ENCODE measurements at places on chromosomes 7 and 10.
A peak's percentile ranks its signal among the peaks of the same experiment; 100 is the strongest.

GRCh38 chr7:36210291-36210922, 57.4 kb downstream of the EEPD1 start:
- peak; percentile 46 for DNase-seq

GRCh38 chr10:66822801-66823200, 103.0 kb upstream of the LRRTM3 start:
- no peak for DNase-seq

DNA sequence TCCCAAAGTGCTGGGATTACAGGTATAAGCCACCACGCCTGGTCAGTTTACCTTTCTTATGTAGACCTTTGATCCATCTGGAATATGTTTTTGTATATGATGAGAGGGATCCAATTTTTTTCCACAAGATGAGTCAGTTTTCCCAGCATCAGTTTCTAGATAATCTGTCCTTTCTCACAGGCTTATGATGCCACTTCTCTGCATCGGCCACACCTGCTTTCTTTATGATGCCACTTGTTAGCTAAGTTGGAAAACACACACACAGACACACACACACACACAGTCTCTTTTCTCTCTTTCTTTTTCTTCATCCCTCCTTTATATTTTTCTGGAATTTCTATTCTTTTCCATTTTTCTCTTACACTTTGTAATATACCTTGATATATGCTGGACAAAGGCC, 240.8 kb downstream of the BICC1 start:
- no peak for DNase-seq

DNA sequence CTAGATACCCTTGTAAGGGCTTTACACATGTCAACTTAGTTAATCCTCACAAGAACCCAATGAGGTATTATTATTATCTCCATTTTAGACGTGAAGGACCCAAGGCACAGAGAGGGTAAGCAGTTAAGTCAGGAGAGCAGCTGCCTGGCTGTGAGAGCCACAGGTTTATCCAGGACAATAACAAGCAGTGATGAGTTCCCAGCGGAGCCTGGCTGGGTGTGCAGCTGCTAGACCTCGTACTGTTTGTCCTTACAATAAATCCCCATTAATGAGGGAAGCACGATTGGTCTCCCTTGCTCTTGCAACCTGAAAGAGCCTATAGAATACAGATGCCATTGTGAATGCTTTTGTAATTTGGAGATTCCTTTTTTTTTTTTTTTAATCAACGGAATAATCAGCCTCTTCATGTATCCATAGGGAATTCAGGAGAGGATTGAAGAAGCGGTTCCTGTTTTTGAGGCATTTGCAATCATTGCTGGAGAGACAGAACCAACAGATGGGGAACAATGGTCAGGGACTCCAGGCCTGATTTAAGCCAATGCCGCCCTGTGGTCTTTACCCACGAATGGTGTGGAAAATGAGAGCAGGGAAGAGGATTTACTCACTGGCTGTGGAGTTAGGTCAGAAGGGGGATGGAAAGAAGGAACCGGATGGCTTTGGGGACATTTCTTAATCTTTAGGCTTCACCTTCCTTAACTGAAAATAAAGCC, 12.3 kb upstream of the ASB4 start:
- DNase-seq, result no peak

GRCh38 chr7:91243591-91244301, 20.5 kb upstream of the FZD1 start:
- no peak for DNase-seq

DNA sequence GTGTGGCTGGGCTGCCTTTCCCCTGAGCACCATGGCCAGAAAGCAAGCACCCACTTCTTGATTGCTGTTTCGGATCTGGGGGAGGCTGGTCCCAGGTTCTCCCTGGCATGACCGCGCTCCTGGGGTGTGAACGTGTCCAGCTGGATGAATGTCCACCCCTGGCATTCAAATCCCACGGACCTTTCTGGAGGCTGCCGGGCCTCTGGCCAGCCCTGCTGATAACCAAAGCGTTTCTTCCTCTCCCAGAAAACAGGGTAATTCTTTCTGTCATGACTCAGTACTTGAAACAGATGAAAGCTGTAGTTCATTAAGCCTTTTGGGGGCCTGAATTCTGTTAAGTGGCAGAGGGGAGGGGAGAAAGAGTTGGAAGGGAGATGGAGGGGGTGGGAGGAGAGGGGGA, 73.1 kb upstream of the SAMD8 start:
- no peak for DNase-seq

- peak; percentile 37 for DNase-seq
These were observed 1.7 kb downstream of the RAMP3 start for GRCh38 chr7:45159296-45159695.

GRCh38 chr7:33762911-33763306, 142.4 kb upstream of the BMPER start:
- no peak for DNase-seq

DNA sequence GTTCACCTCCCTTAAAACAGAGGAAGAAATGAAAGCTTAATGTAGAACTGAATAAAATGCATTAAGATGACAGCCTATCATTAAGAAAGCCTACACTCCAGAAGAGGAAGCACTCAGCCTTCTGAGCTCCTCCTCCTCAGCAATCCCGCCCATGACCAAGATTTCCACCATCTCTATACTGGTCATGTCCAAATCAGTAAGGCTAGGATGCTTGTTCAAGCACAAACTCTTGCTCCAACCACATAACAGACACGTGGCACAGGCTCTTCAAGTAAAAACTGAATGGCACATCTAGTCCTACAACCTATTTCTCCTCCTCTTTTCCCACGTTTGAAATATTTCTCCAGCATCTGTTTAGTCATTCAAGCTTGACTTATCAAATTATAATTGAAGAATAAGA, 454.1 kb downstream of the PARD3 start:
- DNase-seq, result no peak

DNA sequence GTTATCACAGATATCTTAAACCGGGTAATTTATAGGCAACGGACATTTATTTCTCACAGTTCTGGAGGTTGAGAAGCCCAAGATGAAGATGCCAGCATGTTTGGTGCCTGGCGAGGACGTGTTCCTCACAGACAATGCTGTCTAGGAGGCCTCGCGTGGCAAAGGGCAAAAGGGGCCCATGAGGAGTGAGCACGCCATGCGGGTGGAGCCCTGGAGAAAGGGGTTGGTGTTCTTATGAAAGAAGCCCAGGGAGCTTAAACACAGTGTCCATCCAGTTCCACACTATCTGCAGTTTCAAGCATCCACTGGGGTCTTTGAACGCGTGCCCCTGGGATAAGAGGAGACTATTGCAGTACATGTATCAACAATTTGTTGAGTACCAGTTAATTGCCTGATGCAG, 51.4 kb downstream of the CXCL12 start:
- DNase-seq, result no peak

DNA sequence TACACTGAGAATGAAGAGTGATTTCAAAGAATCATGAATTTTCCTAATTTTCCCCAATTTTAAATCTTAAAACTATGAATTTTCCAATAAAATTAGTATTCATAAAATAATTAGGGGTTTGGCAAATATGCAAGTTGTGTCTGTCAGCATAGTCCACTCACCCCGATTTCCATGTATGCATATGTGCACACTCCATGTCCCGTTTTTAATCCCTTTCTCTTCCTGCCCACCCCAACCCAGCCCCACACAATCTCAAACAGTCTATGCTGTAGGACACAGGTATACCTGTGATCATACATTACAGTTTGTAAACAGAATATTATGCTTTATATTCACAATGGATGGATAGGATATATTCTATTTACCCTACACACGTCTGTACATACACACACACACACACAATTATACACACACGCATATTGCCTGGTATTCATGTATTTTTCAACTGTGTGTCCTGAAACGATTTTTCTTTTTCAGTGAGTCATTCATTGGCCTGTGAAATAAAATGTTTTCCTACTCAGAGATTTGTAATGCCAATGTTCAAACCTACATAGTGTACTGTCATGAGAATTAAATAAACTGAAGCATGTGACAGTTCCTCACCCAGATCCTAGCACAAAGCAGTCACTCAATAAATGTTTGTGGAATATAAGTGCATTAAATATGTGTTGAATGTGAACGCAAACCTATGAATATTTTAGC, 144.3 kb downstream of the PDE1C start:
- no peak for DNase-seq

DNA sequence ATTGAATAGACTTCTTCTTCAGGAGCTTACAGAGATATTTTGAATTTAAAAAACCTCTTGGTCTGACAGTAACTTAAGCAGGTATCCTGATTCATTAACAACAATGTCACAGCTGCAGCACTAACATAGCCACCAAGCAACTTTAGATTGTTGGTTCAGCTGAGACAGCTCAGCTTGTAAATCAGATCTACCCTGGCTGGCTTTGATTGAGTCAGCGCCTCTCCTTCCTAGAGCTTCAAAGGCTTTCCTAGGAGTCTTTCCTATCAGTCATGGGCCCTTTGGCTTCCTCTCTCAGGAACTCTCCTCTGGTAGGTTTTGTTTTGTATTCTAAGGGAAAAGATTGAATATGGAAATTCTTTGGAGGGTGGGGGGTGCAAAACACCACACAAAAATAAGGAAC, 70.7 kb upstream of the STEAP4 start:
- no peak for DNase-seq

DNA sequence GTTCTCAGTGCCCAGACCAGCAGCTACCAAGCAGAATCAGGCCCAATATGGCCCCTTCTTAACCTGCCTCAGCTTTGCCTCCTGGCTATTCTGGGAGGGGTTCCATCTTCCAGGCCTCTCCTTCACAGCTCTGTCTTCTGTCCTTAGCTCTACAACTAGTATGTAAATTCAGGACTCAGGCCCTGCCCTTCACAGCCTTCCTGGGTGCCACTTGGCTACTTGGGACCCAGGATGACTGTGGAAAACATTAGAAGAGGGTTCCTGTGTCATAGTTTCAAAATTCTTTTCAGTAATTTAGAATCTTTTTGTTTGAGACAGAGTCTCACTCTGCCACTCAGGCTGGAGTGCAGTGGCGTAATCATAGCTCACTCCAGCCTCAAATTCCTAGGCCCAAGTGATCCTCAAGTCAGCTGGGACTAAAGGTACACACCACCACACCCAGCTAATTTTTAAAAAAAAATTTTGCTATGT, 33.2 kb upstream of the PAPSS2 start:
- DNase-seq, result no peak

GRCh38 chr7:101466871-101467270, 104.2 kb downstream of the COL26A1 start:
- peak; percentile 17 for DNase-seq

DNA sequence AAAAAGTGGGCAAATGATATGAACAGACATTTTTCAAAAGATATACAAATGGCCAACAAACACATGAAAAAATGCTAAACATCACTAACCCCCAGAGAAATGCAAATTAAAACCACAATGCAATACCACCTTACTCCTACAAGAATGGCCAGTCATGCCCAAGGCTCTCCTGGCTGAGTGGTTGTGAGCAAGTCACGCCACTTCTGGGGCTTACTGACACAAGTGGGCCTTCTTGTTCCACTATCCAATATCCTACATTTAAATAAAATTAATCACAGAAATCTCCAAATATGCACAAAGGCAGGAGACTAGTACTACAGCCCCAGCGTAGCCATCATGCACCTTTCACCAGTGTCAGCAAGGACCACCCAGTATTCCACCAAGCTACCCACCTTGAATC, 181.9 kb downstream of the TNS3 start:
- peak; percentile 6 for DNase-seq

DNA sequence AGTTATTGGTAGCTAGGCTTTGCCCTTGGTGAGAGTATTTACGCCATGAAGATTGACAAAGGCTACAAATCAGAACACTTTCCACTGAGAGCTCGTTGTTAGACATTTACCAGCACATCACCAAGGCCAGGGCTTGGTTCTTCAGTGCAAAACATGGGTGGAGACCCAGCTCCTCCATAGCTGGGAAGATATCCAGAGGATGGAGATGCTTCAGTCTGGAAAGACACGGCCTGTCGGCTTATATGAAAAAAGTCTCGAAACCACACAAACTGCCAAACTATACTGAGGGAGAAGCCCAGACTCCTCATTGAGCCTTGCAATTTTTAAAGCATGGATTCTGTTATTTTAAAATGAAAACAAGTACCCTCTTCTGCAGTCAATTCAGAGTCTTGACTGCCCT, 83.4 kb upstream of the ANLN start:
- no peak for DNase-seq

DNA sequence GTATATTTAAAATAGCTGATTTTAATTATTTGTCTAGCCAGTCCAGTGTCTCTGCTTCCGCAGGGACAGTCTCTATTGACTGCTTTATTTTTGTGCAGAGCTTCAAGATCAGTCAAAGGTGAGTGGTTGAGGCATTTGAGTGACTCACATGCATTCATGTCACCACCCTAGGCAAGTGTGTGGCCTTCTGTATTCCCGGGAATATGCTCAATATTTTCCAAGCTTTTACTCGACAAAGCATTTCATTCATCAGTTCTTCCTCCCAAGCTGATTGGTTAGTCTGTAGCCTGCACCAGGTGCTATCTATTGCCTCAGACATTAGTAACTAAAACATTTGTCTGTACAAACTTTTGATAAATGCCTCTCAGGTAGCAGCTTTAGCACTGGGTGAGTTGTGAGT, 471.5 kb upstream of the NRG3 start:
- DNase-seq, result no peak

DNA sequence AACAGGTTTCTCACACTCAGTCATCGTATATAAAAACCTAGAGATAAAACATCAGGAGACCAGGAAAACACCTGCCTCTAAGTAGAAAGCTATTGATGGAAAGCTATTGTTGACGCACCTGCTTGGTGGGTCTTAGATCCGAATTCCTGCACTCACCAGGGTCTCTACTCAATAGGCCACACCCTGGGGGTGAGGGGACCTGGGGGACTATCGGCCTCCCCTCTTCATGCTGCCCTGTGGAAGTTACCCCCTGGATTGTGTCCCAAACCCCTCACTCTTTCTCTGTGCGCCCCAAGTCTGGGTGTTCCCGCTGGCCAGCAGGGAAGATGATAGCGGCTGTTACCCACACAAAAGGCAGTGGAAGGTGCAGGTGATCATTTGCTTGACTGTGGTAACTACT, 313.0 kb downstream of the WDR37 start:
- no peak for DNase-seq

DNA sequence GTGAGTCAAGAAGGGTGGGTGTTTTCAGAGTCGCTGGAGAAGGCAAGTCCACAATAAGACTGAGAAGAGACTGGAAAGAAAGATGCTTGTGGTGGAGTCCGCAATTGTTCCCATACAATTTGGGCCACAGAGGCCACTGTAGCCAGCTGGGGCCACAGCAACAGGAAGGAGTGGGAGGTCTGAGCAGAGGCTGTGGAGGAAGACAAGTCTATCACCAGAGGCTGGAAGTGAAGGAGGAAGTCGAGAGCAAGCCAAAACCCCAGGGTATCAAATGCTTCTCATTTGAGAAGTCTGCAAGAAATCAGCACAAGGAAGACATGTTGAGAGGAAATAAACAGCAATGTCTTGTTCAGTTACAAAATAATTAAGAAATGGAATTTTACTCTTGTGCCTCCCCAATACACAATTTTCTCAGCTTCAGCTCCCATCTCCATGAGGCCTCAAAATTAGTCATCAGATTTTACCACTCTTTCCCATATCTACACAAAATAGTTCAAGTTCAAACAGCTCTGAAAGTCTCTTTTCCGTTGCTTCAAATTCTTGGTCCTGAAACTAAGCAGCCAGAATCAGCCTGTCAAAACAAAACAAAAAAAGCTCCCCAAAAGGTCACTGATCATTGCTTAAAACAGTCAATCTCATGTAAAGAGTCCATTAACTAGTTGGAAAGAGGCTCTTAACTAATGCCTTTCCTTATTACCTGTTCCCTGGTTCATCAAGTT, 31.6 kb downstream of the SLC16A12 start:
- DNase-seq, result no peak

- no peak for DNase-seq
These were observed 119.2 kb downstream of the LRRC4 start for GRCh38 chr7:127911968-127912511.

All from sigmoid colon (tissue), 7 donors.